Activated CD8-positive, alpha-beta T cell treated with anti-CD3 and anti-CD28 coated beads for 36 hours (primary cell): ENCODE measurements at places on chromosomes 1 and 21. TPM values are rescaled to one million over a fixed set of nuclear protein-coding genes. Genes with fewer than 3 reads are reported as not detected.

GRCh38 chr1:156081917-156082308 lies 352 bp downstream of the MEX3A start:
- DNase-seq: no peak

GRCh38 chr1:55280731-55281130 lies 65.6 kb upstream of the USP24 start:
- DNase-seq: no peak

DNA sequence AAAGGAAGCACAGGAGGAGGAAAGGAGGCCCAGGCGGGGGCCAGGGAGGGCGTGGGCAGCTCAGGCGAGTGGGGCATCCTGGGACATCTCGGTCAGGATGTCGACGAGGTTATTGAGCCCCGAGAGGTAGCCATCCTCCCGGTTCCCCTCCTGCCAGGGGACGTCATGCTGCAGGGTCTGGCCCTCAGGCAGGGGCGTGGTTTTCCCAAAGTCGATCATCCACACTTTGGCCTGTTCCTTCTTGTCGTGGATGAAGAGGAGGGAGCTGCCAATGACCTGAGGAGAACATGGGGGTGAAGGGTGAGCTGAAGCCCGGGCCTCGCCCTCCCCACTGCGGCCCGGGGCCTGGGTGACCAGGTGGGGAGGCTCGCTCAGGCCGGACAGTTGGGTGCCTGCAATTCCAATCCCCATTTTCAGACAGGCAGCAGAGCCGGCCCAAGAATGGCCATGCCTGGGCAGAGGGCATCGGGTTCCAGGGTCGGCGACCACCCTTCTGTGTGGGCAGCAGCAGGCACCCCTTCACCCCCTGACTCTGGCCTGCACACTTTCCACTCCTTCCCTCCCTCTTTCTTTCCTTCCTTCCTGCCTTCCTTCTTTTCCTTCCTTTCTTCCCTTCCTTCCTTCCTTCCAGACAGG lies 86.2 kb downstream of the STUM start:
- DNase-seq: no peak

AADACL3 gene
- total RNA-seq: not detected

DNA sequence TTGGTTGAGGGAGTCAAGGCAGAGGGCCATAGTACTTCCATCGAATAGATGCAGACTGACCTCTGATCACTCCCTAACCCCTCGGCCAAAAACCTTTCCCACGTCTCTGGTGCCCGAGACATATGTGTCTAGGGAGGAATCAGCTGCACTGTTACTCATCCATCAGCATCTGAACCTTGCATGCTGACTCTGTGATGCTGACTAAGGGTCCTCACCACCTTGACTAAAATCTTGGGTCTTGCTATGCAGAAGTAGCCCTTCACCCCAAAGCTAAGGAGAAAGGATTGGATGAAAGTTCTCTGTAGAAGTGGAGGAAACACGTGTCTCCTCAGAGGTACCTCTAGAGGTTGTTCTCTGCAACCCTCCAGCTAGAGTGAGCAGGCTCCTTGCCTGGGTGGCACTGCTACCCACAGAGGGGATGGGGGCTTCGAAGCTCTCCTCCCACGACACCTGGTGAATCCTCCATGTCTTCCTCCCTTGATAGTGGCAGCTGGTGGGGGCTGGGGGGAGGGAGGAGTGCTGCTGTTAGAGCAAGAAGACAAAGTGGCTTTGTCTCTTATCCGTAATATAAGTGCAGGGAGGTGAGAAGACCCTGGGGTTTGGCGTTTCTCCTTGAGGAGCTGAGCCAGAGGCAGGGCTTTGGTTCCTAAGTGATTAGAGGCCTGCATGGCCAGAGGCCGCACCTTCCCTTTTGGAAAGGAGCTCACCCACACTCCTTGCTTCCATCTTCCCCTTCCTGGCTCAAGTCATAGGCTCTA lies 45.1 kb downstream of the ATP2B4 start:
- DNase-seq: no peak

GRCh38 chr21:33841561-33841960 lies 74.0 kb downstream of the ATP5PO start:
- DNase-seq: no peak
